HCT116 (cell line): ENCODE measurements at places on chromosomes 4 and X.

DNA sequence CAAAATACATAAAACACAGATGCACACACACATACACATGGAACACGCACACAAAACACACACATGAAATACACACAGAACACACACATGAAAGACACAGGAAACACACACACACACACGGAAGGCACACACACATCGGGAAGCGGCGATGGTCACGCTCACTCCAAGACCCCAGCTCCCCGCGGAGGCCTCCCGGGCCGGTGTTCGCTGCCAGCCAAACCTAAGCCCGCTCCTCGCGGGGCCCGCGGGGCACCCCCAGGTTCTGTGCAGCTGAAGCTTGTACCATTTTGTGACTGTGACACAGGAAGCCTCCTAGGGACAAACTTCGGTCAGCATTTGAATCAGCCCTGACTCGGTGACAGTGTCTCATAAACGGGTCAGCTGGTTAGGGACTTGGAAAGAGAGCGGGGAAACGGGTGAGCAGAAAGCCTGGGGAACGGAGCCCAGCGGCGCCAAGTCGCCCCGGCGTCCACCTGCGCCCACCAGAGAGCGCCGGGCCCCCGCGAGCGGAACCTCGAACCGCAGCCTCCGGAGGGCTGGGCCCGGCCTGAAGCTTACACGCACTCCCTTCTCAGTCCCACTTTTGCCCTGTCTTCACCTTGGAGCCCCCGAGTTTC is 32.1 kb downstream of the F11 start:
- DNase-seq: no peak

DNA sequence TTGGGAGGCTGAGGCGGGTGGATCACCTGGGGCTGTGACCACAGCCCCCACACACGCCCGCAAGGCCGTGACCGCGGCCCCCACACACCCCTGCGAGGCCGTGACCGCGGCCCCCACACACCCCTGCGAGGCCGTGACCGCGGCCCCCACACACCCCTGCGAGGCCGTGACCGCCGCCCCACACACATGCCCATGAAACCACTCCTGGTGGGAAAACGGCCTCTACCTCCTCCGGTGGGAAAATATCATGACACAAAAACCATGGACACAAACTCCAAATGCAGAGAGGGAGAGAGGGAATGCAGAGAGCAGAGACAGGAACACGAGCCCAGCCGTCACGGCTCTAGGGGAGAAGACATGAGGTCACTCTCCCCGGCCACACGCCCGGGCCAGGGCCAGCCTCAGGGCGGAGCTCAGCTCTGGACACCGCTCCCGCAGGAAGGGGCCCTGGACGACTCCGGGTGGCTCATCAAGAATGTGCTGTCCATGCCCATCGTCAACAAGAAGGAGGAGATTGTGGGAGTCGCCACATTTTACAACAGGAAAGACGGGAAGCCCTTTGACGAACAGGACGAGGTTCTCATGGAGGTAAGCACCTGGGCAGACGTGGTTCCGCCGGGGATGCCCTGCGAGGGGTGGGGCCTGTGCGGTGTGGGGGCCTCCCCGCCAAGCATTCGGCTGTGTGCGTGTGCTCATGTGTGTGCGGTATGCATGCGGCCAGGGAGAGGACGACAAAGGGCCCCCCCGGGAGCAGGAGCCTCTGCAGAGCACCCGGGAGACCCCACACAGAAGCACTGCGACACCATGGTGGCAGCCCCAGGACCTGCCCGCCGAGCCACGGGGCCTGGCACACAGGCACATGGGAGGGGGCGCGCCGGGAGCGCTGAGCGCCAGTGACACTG is 17.4 kb downstream of the ATP5ME start:
- no peak for DNase-seq

GRCh38 chrX:108348525-108348924 is 89.7 kb downstream of the COL4A6 start:
- DNase-seq: no peak

DNA sequence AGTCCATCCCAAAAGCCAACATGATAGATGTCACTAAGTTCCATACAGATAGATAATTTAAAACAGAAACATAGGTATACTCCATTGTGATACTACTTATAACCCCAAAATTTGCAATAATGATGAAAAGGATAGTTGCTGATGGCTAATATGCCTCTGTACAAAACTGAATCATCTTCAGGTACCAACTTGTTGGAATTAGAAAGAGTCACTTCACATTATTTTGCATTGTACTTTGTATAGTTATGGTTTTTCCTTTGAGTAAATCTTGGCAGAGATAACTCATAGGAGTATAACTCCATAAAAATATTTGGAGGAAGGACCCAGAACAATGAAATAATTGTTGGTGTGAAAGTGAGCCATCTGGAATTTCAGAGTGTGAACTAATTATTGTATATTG is 17.6 kb downstream of the GIMD1 start:
- no peak for DNase-seq

- no peak for DNase-seq
Measured at GRCh38 chr4:55517526-55518229, 29.0 kb downstream of the CLOCK start.

- DNase-seq: no peak
Measured at GRCh38 chr4:2044119-2044485, 15.0 kb upstream of the NAT8L start.

GRCh38 chr4:153154007-153154975 is 50.0 kb upstream of the TRIM2 start:
- no peak for DNase-seq

DNA sequence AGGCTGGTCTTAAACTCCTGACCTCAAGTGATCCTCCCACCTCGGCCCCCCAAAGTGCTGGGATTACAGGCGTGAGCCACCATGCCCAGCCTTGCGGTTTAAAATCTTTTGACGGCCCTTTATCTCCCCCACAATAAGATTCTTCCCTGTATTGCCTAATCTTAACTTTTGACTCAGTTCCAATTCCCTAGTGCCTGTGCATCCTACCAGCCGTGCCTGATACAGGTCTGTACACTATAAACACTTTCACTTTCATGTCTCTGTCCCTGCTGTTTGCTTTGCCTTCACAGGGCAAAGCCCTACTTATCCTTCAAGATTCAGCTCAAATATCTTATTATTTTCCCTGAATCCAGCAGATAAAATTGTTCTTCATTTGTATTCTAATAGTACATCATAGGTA is 74.6 kb downstream of the WDR44 start:
- no peak for DNase-seq

DNA sequence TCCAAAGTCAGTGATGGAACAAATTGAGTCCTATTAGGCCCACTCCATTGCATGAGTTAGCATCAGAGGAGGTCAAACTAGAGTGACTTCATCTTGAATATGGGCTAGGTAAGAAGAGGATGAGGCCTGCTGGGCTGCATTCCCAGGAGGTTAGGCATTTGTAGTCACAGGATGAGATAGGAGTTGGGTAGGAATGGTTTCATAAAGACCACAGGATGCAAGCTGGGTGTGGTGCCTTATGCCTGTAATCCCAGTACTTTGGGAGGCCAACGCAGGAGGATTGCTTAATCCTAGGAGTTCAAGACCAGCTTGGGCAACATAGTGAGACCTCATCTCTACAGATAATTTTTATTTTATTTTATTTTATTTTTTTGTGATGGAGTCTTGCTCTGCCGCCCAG is 26.8 kb downstream of the PDGFRA start:
- DNase-seq: no peak

GRCh38 chr4:119104644-119105273 is 30.9 kb upstream of the MYOZ2 start:
- no peak for DNase-seq

DNA sequence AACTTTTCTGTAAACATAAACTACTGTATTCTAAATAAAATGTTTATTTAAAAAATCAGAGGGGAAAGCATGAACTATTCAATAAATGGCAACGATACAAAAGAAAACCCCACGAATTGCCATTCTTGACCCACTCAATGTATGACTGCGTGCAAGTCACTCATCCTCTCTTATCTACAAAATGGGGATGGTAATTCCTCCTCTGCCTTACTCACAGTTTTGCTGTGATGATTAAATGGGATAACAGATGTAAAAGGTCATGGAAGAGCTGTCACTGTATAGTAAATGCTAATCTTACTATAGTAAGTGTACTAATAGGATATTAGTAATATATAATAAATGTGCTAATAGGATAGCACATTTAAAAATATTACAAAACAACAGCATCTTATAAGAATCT is 173.4 kb downstream of the SCFD2 start:
- DNase-seq: no peak

DNA sequence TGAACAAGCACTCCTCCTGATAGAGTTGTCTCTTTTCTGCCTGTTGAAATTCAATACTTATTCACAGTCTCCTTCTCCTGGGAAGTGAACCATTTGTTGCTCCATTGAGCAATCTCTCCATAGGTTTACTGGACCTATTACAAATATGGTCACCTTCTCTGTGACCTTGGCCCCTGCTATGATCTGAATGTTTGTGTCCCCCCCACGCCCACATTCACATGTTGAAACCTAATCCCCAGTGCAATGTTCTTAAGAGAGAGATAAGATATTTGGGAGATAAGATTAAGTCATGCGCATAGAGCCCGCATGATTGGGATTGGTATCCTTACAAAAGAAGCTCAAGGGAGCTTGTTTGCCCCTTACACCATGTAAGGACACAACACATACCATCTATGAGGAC is 54.1 kb upstream of the GABRE start:
- DNase-seq: no peak

DNA sequence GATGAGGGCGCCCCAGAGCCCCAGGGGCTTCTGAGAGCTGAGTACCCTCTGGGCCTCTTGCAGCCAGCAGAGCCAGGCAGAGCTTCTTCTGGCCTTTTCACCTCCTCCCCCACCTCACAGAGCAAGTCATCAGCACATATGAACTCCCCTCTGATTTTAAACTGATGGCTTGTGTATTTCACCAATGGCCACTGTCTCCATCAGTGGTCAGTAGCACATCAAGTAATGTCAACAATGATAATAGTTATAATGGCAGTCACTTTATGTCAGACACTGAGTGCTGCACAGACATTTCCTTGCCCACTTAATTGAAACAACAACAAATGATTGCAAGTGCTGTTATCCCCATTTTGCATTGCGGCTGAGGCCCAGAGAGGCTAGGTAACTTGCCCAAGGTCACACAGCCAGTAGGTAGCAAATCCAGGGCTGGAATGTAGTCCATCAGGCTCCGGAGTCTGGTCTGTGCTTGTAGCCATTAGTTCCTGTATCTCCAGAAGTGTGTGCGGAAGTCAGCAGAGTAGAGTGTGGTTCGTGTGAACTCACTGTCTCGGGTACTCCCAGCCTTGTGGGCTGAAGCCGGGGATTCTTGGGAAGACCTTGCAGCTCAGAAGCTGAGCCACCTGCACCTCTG is 3.0 kb downstream of the ATP2B3 start:
- DNase-seq: no peak

DNA sequence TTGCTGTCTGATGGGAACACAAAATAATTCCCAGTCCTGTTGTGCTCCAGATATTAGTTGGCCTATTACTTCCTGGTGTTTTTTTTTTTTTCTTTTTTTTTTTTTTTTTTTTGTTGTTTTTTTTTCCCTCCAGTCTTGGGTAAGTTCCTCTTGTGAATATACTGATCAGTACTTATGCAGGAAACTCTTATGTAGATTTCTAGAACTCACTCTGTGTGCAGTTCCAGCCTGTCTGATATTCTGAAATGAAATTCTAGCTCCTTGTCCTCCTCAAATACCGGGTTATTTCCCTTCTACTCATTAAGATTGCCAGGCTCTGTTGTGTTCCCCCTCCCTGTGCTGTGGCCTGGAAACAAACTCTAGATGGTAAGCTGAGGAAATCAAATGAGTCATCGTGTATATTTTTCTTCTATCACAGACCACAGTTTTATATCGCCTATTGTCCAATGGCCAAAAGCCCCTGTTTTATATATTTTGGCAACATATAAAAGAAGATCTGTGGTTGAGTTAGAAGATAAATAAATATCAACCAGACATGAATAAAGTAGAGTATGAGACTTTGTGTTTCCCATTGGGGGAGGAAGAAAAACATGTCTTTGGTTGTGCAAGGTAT is 124.3 kb upstream of the UGT8 start:
- no peak for DNase-seq

DNA sequence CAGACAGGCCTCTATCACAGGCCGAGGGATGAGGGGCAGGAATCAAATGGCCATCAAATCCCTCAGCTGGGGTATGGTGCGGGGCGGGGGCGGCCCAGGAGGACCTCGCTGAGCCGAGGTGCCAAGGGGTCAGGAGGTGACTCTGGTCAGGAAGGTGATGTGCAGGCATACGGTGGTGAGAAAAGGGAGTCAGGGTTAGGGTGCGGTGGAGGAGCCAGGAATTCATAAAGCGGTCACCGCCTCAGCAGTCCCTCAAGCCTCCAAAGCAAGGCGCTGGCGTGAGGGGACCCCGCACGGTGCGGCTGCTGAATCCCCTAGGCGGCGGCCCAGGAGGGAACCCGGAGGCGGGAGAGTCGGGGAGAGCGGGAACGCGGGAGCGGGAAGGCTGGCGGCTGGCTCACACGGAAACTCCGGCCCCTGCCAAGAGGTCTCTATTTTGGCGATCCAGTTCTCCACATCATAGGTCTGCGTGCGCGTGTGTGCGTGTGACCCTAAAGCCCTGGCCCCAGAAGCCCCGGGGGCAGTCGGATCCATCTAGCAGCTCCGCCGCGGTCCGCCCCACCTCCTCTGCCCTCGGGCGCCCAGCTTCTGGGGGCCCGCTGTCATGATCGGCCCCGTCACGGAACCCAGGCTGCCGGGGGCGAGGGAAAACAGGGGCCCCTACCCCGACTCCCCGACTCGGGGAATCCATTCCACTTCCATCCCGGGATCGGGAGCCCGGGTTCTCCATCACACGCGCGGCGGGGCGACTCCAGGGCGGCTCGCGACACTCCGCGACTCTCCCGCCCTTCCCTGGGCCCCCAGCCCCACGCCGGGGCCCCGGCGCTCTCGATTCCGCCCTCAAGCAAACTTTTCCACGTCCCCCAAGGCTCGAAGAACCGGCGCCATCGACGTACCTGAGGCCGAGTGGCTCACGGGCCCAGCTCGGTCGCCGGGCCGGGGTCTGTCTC is 593 bp downstream of the ELF4 start:
- DNase-seq: no peak

- no peak for DNase-seq
Measured at GRCh38 chr4:108337923-108338322, 169.2 kb upstream of the LEF1 start.

DNA sequence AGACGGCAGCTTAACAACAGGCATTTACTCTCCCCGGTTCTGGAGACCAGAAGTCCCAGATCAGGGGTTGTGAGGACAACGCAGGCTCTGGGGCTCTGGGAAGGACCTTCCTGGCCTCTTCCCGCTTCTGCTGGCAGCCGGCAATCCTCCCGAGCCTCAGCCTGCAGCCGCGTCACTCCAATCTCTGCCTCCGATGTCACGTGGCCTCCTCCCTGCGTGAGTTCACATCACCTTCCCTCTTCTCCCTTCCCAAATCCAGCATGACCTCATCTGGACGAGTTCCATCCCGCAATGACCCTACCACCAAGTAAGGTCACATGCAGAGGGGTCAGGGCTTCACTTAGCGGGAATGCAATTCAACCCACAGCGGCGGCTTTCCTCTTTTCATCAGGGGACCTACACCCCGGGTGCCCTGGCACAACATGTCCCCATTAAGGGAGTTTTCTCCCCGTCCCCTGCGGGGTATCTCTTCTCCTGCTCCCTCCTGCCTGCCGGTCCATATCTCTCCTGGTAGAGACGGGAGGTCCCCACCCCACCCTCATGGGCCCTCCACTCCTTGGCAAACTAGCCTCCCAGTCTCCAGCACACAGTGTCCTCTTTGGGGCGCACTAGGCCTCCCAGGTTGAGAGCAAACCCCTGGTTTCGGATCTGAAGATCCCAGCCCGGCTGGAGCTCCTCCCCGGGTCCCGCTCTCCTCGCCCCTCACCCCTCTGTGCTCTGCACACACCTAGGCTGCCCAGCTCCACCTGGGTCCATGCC is 25.5 kb downstream of the ABLIM2 start:
- DNase-seq: no peak
